Cardiac muscle cell (in vitro differentiated cells and primary cell): ENCODE measurements at places on chromosomes 7 and 10.

DNA sequence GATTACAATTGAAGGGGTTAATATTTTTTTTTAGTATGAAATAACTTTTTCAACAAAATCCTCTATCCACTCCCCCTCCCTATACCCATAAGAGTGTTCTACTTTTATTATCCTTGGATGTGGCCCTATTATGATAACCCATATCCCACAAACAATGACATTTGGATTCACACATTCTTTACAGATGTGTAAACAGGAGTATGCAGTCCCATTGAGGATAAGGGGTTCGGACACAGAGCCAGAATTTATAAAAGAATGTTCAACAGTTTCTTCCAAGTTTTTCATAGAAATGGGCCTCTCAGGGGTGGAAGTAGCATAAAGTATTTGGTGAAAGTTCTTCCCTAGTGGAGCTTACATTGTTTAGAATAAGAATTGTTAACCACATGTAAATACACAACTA is 16.1 kb upstream of the PCLO start:
- DNase-seq: no peak

- DNase-seq: no peak
These were observed 147.9 kb upstream of the MYO3A start for GRCh38 chr10:25786161-25786560.

DNA sequence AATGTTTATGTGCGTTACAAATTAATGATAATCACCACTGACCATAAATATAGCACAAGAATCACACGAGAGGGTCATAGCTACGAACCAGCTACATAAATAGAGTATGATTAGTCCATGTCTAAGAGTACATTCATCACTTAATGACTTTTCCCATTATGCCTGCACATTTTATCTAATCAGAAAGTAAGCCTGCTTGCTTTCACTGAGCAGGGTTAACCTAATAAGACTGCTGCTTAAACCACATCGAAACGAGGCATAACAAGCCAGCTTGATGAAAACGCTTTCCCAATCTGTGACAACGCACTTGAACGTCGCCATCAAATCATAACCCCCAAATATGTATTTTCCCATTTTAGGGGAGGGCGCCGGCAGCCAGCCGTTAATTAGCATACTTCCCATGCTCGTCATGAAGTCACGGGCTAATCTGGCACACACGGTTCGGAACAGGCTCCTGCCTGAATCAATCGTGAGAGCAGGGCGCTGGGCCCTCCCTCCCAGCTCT is 71.5 kb downstream of the EBF3 start:
- DNase-seq: no peak

DNA sequence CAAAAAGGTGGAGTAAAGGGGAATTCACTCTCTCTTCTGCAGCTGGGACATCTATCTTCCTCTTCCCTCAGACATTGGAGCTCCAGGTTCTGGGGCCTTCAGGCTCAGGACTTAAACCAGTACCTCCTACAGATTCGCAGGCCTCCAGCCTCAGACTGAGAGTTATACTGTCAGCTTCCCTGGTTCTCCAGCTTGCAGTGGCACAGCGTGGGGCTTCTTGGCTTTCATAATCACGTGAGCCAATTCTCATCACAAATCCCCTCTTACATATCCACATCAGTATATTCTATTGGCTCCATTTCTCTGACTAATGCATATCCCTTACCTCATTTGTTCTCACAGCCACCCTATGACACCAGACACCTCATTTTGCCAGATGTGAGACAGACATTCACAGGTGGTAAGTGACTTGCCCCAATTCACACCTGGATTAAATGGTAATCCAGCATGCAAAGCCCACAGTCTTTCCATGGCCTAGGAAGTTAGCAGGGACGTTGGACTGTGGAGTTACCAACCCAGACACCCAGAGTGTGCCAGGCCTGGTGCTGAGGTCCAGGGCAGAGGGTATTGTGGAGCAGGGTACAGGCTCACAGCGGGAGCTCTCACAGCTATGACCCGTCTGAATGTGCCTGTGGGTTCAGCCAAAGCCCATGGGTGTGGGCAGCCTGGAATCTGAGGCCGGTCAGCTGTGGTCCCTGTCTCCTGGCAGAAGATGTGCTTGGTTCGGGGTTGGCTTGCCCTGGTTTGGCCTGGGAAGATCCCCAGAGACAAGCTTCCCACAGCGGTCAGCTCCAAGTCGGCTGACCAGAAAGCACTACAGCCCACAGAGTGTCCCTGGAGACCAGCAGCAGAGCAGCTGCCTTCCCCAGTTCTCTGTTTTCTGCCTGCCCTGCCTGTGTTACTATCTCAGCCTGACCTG is 18.4 kb upstream of the ZCCHC24 start:
- DNase-seq: peak; percentile 79

GRCh38 chr10:128466831-128467371 is 340.7 kb upstream of the MKI67 start:
- no peak for DNase-seq

DNA sequence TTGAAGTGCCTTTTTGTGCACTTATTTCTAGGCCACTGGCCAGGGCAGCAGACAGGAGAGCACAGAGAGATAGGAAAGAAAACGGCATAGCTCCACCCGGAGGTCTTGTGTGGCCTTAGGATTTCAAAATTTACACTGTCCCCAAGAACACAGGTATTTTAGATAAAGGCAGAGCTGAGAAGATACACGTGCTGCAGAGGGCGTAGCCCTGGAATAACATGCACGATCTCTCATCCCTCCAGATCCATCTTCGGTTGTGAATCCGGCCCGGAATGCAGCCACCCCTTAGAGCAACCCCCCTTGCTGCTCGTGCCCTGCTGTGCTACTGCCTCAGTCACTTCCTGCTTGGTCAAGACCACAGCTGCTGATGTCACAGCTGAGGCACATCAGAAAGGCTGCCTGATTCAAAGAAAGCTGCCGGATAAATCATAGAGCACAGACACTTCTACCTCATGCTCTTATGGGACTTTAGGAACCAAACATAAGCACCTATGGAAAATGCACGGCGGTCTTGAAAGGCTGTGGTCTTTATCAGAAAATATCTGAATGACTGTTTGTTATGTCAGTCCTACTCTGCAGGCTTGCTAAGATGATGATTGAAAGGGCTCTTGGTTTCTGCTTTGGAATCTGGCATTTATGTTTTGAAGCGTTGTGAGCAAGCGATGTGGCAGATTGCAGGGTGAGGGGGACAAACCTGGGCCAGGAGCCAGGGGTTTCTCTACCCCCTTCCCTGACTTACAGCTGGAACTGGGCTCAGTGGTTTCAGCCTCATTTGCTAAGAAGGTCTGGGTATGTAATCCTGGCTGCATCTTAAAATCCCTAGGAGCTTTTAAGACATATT is 152.0 kb downstream of the SVIL start:
- DNase-seq: no peak

DNA sequence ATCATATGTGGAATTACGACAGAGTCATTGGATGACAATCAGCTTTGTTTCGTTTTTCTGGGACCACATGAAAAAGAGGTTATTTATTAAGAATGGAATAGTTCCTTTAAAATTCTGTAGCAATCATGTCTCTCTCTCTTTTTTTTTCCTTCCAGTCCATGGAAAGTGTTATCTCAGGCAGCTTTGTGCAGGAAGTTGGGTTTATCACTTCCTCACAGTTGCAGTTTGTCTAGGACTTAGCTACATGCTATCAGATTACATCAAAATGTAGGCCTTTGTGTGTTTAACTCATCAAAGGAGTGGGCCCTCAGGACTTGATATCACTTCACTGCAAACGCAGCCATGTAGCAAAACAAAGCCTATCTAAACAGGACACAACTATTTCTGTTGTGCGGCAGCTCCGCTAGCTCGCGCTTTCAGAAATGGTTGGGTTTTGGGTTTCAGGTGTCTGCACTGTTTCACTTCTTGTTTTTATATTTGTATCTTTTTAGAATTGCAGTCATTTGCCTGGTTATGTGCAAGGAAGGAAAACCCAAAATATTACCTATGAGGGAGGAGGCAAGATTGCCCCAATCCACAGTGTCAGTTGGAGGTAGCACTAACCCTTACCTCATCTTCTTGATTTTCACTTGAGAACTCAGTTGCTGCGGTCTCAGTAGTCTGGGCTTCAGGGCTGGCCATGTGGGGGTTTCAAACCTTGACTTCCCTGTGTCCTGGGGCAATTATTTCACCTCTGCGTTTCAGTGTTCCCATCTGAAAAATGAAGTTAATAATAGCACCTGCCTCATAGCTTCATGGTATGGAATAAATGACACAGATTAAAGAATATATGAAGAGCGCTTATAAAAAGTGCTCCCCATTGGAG is 66.7 kb downstream of the HHEX start:
- peak; percentile 44 for DNase-seq

DNA sequence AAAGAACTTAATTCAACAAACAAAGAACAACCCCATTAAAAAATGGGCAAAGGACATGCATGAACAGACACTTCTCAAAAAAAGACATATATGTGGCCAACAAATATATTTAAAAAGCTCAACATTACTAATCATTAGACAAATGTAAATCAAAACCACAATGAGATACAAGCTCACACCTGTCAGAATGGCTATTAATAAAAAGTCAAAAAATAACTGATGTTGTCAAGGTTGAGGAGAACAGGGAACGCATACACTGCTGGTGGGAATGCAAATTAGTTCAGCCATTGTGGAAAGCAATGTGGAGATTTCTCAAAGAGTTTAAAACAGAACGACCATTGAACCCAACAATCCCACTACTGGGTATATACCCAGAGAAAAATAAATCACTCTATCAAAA is 19.1 kb downstream of the ZFAND4 start:
- no peak for DNase-seq

GRCh38 chr10:97907830-97908229 is 58.2 kb downstream of the GOLGA7B start:
- no peak for DNase-seq
